Activated CD8-positive, alpha-beta T cell treated with anti-CD3 and anti-CD28 coated beads for 36 hours (primary cell): ENCODE measurements at places on chromosomes 1 and 21.

GRCh38 chr1:150567341-150567716 is 12.1 kb downstream of the MCL1 start:
- DNase-seq, result peak; percentile 85

GRCh38 chr1:201676641-201677040 is 137.7 kb downstream of the NAV1 start:
- DNase-seq, result no peak

- DNase-seq, result peak; percentile 10
Observed at GRCh38 chr1:172499636-172500141, 33.3 kb upstream of the SUCO start.

- no peak for DNase-seq
Observed at GRCh38 chr1:91653183-91653582, 152.5 kb downstream of the CDC7 start.

GRCh38 chr21:29711236-29711635 is 228.6 kb downstream of the GRIK1 start:
- no peak for DNase-seq

GRCh38 chr1:47374501-47374900 is 40.9 kb downstream of the CMPK1 start:
- DNase-seq, result no peak

GRCh38 chr1:23416964-23417363 is 7.6 kb downstream of the TCEA3 start:
- DNase-seq, result no peak

DNA sequence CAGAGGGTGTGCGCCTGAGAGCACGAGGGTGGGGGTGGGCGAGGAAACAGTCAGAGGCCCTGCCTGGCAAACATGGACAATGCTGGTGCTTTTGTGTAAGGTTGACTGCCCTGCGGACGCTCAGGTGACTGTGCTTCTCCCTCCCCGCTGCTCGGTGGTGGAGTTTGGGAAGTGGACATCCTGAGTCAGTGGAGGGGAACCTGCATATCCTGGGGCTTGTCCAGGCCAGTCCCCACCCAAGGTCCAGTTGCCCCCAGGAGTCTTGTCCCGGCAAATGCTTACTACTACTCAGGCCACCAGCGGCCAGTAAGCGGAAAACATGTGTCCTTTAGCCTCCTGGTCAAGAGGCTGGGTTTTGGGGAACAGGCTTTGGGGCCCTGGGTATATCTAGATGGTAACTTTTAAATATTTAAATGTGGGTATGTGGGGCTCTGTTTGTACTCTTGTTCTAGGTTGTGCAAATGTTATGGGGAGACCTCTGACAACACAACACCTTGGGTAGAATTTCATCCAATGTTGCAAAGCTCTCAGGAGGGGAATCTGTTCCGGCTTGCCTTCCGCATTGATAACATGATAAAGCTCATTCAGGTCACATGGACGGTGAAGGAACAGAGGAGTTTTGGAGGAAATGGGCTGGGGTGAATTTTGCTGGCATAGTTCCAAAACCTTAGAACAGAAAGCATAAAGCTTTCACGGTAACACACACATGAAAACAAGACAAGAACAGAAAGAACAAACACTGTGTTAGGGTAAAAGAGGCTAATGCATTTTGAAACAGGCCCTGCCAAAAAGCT is 364.9 kb downstream of the PRDM2 start:
- no peak for DNase-seq

DNA sequence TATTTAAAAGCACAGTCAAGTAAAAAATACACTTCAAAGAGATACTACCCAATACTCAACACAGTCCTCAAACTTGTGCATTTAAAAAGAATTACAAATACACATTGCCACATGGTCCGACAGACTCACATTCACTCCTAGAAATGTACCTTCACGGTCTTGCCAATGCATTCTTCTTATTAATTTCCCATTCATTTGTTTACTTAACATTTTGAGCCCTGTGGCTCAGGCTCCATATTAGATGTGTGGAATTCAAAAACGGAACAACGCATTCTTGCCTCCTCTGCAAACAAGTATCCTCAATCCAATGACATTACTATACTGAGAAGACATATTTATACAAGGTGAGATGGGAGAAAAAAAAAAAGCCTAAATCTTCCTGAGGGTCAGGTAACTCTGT is 2.5 kb upstream of the DUSP23 start:
- no peak for DNase-seq

DNA sequence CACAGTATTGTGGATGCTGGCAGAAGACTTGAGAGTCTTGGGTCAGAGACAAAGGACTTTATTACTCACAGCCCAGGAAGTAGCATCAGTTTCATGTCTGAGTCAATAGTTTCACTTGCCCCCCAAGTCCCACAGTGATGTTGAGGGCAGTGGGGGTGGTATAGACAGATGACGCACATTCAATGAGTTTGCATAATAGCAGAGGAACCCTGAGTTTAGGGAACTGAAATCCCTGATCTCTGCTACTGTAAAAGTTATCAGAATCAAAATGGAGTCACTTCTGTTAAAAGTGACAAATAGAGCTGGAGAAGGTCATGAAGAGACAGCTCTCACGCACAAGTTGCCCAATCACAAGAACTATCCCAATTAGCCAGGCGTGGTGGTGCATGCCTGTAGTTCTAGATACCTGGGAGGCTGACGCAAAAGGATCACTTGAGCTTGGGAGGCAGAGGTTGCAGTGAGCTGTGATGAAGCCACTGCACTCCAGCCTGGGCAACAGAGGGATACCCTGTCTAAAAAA is 11.5 kb upstream of the HCRTR1 start:
- DNase-seq, result peak; percentile 79

- no peak for DNase-seq
Observed at GRCh38 chr1:204384636-204385352, 25.1 kb upstream of the PLEKHA6 start.

- no peak for DNase-seq
Observed at GRCh38 chr1:66050633-66051032, 257.9 kb downstream of the PDE4B start.

DNA sequence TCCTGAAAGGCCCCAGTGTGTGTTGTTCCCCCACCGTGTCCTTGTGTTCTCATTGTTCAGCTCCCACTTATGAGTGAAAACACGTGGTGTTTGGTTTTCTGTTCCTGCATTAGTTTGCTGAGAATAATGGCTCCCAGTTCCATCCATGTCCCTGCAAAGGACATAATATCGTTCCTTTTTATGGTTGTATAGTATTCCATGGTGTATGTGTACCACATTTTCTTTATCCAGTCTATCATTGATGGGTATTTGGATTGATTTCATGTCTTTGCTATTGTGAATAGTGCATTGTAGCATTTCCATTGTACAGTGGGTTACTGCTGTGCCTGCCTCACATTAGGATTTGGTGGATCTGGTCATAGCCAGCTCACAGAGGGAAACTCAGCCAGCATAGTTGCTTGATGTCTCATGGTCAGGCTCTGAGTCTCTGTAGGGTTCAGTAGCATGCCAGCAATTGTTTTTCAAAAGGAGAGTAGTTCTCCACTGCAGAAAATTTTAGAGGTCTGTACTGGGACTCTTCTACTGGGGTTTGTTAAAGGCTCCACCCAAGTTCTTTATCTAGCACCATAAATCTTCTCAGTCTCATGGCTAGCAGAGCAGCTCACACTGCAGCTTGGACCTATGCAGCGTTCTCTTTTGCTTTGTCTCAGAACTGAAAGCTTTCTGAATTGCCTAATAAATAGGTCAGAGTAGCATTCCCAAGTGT is 41.0 kb downstream of the RUNX3 start:
- DNase-seq, result no peak

GRCh38 chr1:87615491-87615890 is 286.8 kb downstream of the LMO4 start:
- no peak for DNase-seq

DNA sequence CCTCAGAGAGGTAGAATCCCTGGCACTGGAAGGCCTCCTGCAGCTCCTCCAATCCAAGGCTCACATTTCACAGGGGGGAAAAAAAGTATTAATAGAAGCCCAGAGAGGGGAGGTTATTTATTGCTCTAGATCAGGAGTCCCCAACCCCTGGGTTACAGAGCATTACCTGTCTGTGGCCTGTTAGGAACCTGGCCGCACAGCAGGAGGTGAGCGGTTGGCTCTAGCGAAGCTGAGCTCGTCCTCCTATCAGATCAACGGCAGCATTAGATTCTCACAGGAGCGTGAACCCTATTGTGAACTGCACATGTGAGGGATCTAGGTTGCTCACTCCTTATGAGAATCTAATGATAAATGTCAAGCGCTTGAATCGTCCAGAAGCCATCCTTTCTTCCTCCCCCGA is 46.8 kb upstream of the RCC2 start:
- DNase-seq, result no peak

DNA sequence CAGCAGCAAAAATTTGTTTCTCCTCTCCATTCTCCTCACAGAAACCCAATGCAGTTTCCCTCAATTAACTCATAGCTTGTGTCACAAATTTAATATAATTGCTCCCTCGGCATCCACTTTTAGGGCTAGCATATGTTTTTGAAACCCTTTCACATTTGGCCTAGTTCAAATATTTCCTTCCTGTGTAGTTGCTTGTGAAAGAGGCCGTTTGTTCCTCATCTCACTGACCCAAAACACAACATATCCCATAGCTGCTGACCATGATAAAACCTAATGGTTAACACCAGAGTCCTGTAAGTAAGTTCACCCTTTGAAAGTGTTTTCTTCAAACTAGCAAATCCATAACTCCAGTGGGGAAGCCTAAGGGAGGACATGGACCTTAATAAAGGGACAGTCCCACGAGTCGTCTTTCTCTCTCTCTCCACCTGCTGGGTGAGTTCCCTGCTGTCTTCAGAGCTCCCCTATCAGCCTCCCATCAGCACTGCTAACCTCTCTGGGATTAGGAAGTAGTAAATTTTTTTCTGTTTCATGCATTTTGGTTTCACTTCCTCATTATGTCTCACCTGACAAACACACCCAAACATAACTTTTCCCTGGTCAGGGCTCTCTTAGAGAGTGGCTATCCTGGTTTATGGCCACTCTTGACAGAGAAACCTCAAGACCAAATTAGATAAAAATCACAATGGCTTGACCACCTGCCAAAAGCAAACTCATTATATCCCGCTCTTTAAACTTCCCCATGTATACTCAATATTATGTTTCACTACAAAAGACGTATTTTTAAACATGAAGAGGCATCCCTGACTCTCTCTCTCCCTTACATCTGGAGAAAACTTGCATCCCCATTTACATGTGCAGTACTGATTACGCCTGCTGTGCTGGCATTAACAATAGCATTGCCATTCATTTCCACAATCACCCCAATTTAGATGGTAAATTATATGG is 177.7 kb upstream of the HP1BP3 start:
- no peak for DNase-seq
